ENCODE measurements at places on chromosomes 4 and X.

GRCh38 chr4:82718162-82718940 is 80.2 kb downstream of the SCD5 start:
- DNase-seq: no peak

- no peak for DNase-seq
Measured at GRCh38 chrX:8586953-8587352, 122.3 kb downstream of the VCX3B start.

- no peak for DNase-seq
Measured at GRCh38 chr4:96131186-96131585, 291.3 kb downstream of the PDHA2 start.

DNA sequence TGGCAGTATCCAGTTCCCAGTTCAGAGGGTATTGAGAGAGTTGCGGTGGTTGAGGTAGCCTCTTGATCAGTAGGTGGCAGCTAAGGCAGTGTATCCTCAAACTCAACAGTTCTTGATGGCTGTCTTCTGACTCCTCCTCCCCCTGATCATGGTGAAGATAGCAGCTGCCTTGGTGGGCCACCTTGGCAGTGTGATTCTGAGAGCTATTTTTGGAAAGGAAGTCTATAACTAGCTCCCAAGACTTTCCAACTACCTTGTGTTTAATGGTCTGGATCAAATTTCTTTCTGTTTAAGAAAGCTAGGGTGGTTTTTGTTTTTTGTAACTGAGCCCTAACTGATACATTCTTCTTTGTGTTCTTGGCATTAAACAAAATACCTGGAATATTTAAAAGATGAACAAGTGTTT is 10.5 kb upstream of the TBC1D19 start:
- DNase-seq: no peak

GRCh38 chr4:159545556-159545955 is 442.7 kb downstream of the RAPGEF2 start:
- DNase-seq: no peak

DNA sequence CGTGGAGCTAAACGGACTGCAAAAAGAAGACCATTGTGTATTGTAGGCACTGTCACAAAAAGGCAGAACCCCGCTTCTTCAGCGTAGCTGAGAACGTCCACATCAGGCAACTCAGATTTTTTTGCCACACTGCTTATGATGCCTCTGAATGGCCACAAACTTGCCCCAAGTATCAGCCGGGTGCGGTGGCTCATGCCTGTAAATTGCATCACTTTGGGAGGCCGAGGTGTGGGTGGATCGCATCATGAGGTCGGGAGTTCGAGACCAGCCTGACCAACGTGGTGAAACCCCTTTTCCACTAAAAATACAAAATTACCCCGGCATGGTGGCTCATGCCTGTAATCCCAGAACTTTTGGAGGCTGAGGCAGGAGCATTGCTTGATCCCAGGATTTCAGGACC is 14.9 kb upstream of the IL3RA start:
- no peak for DNase-seq

DNA sequence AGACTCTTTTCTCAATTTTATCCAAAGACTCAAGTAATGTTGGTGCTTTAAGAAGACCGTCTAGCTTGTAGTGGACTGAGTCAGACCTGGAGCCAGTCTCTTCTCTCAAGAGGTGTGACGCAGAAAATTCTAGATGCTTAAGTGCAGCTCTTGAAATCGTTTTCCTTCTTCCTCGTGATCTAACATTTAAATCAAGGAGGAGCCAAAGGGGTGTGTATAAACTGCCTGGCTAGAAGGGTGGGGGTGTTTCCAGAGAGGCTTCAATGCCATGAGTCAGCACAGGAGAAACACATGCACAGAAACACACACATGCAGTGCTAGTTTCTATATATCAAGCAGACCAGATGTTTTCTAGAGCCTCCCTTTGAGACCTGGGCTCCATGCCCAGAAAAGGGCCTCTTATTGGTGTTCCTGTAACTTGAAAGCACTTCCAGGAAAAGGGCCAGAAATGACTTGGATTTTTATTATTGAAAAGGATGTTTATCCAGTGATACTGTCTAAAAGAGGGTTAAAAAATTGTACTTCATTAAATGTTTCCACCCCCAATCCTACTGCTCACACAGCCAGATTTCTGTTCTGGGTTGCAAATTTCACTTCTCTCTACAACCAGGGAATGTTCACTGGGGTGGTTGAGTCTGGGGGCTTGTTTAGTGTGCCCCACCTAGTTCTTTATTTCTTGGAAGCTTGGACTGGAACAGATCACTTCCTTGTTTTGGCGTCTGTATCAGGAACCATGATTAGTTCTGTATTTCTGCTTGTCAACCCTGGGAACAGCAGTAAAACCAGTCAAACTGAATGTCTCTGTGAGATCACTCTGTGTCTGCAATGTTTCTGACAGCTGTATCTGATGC is at the start of gene CLIC2:
TSS of gene CLIC2 (minus strand) at position 129 of the 851 bp plus-strand sequence. CDS start 187 bp downstream, outside the sequence.
- DNase-seq: no peak

DNA sequence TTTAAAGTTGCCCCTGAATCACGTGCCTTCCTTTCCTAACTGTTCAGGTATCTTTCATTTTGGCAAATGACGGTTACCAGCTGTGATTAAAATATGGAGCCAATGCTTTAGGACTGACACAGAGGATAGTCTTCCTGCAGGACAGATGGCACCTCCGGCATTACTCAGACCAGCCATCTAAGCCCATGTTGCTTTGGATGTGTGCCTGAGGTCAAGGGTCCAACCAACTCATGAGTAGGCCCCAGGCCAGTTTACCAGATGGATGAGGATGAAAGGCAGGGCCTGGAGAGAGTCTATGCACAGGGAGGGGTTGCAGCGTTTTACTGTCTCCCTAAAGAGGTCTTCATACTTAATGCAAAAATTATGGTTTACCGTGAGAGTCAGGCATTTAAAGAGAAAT is 174.0 kb upstream of the GATB start:
- DNase-seq: no peak

DNA sequence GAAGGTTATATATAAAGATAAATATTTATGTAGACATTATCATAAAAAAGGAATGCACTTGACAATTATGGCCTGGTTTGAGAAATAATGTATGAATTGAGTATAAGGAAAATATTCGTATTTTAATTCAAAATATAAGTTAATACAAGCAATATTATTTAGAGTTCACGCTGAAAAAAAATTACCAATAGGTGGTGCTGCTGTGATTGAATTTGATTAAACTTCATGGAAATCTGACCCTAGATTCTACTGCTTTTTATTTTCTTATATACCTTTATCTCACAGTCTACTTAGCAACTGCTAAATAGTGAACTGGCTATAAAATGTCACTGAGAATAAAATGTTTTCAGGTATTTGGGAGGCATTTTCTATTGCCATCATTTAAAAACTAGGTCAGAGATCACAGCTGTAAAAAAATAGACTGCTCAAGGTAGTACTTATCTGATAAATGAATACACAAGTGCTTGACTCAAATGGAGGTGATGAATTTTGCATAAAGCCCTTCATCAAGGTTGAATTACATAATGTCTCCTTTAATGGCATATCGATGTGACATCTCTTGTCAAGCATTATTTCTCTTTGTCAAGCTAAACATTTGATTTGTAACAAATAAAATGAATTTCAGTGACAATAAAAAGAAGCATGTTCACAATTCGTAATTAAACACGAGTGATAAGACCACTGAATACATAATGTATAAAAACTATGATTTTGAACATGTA is 1638.8 kb upstream of the PCDH7 start:
- no peak for DNase-seq

GRCh38 chr4:14465507-14465906 is 536.8 kb upstream of the CPEB2 start:
- no peak for DNase-seq

DNA sequence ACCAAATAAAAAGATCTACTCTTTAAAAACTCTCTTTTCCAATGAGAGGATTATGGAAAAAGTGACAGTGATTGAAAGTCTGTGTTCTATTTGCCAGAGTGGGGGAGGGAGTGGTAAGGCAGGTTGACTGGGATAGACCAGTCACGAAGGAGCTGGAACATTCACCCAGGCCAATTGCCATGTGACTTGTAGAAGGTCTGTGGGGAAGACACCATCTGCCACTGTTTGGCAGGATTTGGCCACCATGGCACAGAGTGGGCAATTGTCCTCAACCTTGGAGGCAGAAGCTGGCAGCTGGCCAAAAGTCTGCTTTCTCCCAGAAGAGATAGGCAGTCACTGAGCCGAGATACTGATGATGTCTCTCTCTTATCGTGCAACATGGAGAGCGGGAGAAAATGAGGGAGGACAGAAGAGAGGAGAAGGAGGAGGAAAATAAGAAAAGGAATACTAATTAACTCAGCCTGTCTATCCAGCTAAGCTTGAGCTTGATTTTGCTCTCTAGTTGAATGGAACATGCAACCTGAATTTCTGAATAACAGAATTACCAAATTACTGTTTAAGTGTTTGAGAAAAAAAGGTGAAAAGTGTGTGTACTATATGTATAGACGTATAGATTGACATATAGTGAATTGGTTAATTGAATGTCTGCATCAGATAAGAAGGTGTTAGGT is 267.1 kb downstream of the ARHGAP24 start:
- DNase-seq: no peak

GRCh38 chr4:149835280-149835679 is 19.6 kb upstream of the IQCM start:
- no peak for DNase-seq

DNA sequence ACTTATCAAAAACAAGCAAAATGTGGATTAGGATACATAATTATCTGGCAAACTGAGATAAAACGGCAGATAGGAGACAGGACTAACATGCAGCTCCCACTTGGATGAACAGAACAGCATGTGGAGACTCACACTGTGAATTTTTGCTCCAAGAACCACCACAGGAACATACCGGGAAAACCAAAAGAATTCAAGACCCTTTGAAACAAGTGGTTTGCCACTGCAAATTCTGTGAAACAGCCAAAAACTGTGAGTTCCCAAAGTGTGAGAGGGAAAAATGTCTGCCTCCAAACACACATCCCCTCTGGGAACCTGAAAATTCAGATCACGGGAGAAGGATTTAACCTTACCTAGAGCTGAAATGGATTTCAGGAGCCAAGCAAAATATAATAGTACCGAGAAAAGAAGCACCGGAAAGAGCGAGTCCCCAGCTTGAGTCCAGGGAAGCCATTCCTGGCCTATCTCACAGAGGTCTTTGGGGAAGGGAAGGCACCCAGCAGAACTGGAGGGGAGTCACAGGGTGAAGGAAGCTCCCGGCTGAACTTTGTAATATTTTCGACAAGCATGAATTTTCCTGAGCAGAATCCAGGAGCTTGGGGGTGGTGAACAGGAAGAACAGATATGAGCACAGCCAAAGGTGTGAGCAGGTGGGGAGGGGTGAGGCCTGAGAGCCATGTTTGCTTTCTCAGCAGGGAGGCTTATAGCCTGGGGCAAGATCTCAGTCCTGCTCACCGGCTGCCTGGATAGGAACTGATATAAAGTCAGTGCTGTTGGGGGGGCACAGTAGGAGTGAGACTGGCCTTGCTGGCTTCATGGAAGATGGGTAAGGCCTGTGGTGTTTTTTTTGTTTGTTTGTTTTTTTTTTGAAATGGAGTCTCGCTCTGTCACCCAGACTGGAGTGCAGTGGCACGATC is 23.9 kb downstream of the MANBA start:
- no peak for DNase-seq

DNA sequence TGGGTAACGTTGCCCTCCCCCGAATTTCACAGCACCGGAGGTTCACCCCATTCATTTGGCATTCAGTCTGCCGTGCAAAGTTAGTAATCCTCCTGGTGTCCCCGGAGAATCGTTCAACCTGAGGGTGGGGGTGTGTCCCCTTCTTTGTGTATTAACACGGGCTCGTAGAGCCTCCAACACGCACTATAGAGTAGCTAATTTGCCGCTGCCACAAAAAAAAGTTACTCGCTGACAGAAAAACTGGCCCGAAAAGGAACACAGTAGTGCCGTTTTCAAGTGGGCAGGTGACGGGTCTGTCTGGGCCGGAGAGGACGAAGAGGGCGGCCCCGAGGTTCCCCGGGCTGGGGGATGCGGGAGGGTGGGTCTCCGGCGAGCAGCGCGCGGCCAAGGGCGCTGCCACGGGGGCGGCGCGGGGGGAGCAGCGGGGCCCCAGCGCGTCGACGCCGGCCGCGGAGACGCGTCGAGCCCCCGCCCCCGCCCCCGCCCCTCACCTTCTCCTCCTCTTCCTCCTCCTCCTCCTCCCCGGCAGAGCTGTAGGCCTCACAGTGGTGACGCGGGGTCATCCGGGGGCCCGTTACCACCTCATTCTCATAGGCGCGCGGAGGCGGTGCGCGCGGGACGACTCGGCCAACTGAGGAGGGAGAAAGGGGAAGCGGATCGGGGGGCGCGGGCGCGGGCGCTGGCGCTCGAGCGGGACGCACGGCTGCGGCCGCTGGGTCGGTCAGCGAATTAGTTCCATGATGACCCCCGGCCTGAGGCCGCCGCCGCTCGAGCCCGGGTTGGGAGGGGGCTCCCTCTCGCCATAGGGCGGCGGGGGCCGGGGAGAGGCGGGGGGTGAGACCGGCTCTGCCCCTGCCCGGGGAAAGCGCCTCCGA is 571 bp downstream of the CCNI start:
- DNase-seq: peak; percentile 50

Measured in stimulated activated CD4-positive, alpha-beta T cell treated with anti-CD3 and anti-CD28 coated beads, TNF-alpha, amount 100 ng/mL, for 1 hour (primary cell).